ENCODE measurements at places on chromosomes 12 and 14.

DNA sequence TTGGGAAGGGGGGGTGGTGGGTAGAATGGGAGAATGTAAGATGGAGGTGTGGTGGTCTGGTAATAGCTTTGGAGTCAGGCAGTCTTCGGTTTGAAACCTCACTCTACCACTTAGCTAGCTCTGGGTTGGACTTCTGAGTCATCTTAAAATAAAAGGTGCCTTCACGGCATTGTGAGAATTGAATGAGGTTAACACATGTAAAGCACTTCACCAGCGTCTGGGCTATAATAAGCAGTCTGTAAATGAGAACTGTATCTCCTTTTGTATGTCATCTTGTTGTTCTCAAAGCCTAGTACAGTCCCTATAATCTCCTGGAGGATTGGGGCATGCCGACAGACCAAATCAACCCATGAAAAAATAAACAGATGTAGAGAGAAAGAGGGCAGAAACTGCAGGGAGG, 11.2 kb downstream of the C2CD5 start:
- DNase-seq: no peak

DNA sequence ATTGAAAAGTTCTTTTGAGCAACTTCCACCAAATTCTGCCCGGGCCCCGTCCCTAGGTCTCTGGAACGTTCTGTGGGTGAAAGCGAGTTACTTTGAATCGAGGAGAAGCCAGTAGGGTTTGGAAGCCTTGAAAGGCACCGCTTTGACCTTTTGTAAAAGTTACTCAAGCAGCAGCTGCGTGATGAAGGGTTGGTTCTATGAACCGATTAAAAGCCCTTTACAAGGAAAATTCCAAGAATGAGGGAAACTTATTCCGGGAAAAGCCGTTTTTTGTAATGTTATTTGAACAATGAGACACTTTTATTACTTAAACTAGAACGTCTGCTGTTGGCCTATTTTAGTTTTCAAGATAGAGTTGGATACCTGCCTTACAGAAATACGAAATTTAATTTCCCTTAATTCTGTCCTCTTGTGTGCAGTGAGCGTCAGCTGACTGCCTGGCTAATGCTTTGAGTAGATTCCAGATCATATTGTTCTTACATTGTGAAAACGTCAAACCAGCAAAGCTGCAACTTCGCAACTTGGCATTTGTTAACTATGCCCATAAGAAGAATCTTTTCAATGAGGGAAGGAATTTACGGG, 906 bp downstream of the LARP4 start:
- no peak for DNase-seq

DNA sequence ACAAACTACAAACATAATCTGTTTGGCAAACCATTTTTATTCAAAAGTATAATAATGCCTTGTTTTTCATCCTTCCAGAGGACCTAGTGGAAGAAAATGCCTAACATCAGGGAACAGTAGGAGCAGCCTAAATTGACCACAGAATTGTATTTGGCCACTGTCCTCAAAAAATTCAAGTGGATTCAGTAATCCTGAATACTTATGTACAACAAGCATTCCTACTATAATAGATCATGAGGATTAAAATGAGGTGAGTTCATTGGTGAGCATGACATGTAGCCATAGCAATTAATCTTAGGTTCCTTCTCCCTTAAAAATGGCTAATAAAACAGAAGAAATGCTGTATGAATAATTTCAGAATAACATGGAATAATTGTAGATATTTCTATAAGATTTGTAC, 209.3 kb downstream of the DAD1 start:
- DNase-seq: no peak

DNA sequence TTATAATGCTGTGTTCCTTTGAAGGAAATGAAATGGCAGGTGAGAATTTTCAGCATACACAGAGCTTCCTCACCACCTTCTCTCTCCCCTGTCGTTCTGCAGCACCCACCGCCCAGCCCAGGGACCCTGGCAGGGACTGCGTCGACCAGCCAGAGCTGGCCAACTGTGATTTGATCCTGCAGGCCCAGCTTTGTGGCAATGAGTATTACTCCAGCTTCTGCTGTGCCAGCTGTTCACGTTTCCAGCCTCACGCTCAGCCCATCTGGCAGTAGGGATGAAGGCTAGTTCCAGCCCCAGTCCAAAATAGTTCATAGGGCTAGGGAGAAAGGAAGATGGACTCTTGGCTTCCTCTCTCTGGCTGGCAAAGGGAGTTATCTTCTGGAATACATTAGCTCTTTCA, 35.1 kb downstream of the PAPLN start:
- DNase-seq: no peak

DNA sequence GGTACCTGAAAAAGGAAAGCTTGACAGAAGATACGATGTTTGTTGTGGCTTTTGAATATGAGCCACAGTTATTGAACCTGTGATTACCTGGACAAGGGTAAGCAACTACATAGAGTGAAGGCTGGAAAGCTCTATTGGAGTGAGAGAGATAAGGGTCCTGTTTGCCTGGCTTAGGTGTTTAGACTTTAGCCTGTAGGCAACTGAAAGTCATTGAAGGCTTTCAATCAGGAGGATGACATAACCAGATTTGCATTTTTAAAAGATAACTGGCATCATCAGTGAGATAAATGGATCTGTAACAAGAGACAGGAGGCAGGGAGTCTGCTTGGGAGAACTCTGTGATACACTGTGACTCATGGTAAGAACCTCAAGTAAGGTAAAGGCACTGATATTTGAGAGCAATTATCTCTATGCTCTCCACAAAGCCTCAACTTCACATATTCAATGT, 128.9 kb upstream of the SOX5 start:
- DNase-seq: no peak

- no peak for DNase-seq
These were observed 197.2 kb upstream of the PLEKHG7 start for GRCh38 chr12:92505254-92506231.

DNA sequence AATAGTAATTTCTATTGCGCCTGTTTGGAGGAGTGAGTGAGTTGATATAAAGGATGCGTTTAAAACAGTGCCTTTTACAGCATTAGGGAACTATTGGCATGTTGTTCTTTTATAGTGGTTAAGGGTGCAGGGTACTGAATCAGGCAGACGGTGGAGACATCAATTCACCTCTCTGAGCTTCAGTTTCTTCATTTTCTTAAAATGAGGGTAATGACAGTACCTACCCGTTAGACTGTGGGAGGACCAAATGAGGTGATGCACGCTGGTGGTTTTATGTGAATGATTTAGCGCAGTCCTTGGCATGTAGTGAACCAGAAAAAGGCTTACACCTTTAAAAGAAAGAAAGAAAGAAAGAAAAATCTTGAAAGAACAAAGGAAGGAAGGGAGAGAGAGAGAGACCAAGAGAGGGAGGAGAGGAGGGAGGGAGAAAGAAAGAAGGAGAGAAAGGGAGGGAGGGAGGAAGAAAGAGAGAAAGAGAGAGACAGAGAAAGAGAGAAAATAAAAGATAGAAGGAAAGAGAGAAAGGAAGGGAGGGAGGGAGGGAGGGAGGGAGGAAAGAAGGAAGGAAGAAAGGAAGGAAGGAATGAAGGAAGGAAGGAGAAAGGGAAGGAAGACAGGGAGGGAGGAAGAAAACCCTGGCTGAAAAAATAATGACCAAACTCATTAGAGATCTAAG, 22.2 kb upstream of the CCND2 start:
- DNase-seq: no peak

All from RWPE2 (cell line).